ENCODE measurements at places on chromosomes 6 and 20. TPM values are rescaled to one million over a fixed set of nuclear protein-coding genes. Genes with fewer than 3 reads are reported as not detected.
A peak's percentile ranks its signal among the peaks of the same experiment; 100 is the strongest.

Gene IFT52
- 38.5 TPM for total RNA-seq

Gene RMND1
- total RNA-seq, result 24.4 TPM

Gene CPNE5
- total RNA-seq, result 7.9 TPM

Gene ZNF343
- 15.0 TPM for total RNA-seq

Gene TBX18
- 75.2 TPM for total RNA-seq

Gene SLC17A1
- total RNA-seq, result not detected

Gene CLDN20
- total RNA-seq, result not detected

Gene LBP
- total RNA-seq, result 7.8 TPM

DNA sequence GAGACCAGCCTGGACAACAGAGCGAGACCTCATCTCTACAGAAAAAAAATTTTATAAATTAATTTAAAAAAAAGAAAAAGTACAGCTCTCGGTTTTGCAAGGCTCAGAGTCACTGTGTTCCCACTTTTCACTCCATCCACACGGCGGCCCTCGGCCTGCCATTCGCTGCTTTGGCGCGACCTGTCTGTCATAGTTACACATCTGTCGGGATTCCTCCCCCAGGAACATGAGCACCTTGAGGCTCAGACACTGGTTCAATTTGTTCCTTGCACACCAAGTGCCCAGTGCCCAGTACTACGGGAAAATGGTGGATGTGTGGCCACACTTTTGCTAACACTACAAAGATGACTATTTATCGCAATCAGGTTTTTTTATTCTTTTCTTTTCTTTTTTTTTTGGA is 8.4 kb downstream of the CTSZ start:
- H3K27ac ChIP-seq, result no peak overlapping the region
- no peaks in the 10 kb centered on the region for H3K4me1 ChIP-seq

DNA sequence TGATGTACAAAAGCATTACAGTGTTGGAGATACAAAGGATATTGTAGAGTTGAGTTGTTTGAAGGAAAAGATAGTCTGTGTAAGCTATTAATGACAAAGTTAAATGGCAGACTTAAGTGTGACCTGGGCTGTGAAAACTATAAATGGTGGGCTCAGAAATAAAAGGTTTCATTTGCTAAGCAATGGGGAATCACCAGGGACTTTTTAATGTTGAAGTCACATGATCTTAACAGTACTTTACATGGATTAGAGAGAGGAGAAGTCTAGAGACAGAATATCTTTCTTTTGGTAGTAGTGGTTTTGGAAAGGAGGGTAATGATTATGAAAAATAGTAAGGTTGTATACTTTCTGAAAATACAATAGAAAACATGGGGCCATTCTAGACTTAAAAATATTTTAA is 67.1 kb downstream of the SCAF8 start:
- H3K36me3 ChIP-seq, result no peaks in the 10 kb centered on the region
- DNase-seq, result no peak
- no peaks in the 10 kb centered on the region for H3K27me3 ChIP-seq
- no peak overlapping the region for H3K4me3 ChIP-seq
- no peaks in the 10 kb centered on the region for H3K4me1 ChIP-seq

DNA sequence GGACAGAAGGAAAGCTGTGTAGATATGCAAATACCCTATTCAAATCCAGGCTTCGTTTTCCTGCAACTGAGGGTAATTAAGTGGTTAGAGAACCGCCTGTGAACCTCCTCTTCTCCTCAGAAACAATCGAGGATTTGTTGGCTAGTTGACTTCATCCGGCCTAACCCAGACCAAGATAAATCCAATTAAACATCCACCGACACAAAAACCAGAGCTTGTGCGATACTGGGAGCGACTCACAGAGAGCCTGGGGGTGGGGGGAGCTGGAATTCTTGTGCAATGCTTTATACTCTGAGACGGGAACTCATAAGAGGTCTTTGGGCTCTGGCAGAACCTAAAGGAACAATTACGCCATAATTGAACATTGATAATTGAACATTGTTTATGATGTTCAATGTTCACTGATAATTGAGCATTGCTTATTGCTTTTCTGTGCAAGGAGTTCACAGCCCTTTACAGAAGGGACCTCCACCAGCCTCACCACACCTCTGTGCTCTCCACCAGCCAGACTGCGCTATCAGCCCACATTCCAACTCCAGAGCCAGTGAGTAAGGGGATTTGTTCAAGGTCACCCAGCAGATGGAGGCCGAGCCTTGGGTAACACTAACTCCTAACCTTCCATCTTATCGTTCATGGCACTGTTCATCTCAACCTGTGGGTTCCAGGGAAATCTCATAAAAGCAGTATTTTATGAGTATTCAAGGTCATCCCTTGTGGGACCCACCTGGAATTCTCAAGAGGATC is 429.6 kb upstream of the JARID2 start:
- no peaks in the 10 kb centered on the region for H3K4me1 ChIP-seq
- no peak overlapping the region for H3K4me3 ChIP-seq
- no peaks in the 10 kb centered on the region for H3K27me3 ChIP-seq
- no peak for DNase-seq

GRCh38 chr6:221531-222349 is 70.5 kb upstream of the DUSP22 start:
- H3K36me3 ChIP-seq, result no peaks in the 10 kb centered on the region
- H3K27ac ChIP-seq, result no peak overlapping the region
- H3K4me1 ChIP-seq, result no peaks in the 10 kb centered on the region
- no peak for DNase-seq

DNA sequence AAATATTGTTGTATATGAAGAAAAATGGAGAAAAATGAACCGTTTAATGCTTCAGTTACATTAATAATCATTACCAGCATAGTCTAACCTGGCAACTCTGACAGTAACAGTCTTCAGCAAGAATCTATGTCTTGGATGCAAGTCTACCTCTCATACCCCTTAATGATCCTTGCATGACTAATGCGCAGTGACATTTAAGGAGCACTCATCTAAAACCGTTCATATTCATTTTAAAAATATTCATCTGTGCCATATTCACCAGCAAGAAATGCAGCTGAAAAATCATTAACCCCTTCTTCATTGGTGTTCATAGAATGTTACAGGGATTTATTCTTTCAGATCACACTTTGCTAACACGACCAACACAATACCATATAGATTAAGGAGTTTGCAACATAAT is 227.2 kb upstream of the ASCC3 start:
- H3K36me3 ChIP-seq, result no peaks in the 10 kb centered on the region
- no peaks in the 10 kb centered on the region for H3K4me1 ChIP-seq
- DNase-seq, result no peak
- no peak overlapping the region for H3K4me3 ChIP-seq
- H3K27ac ChIP-seq, result no peak overlapping the region
- no peaks in the 10 kb centered on the region for H3K27me3 ChIP-seq

- no peak overlapping the region for H3K4me3 ChIP-seq
- H3K36me3 ChIP-seq, result no peaks in the 10 kb centered on the region
- no peak overlapping the region for H3K27ac ChIP-seq
- H3K4me1 ChIP-seq, result no peaks in the 10 kb centered on the region
Observed at GRCh38 chr20:56762829-56763228, 133.7 kb downstream of the TFAP2C start.

DNA sequence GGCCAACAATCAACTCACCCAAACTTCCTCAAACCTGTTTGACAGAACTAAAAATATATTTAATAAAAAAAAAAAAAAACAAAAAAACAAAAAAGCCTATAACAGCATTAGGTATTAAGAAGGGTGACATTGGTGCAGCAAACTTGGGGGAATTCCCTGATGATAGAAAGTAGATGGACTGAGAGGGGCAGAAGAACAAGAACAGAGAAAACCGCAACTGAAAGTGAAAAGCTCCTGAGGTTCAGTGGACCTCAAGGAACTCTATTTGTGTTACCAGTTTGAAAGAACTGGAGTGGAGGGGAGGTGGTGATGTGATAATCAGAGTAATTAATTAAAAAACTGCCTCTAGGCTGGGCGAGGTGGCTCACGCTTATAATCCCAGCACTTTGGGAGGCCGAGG is 53.8 kb downstream of the MACROD2 start:
- H3K27ac ChIP-seq, result no peak overlapping the region
- no peaks in the 10 kb centered on the region for H3K4me1 ChIP-seq
- no peak for DNase-seq
- H3K27me3 ChIP-seq, result no peaks in the 10 kb centered on the region

DNA sequence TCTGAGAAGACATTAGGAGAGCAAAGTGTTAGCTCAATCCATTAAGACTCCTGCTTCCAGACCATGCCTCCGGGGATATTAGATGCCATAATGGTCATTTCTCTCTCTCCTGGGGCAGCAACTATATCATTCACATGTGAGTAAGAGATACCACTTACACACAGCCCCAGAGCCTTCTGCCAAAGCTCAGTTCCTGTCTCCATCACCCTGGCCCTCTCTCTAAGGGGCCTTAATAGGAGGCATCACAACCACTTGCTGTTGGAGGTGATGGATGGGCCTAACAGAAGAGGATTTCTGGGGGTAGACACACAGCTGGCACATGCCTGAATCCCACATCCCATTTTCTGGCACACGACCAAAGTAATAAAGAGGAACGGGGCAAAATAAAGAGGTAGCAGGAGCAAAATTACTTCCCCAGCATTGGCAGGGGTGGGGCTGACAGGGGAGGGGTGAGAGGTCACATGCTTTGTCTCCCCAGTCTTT is 34.0 kb upstream of the VSTM2L start:
- no peak for DNase-seq
- no peak overlapping the region for H3K4me3 ChIP-seq
- H3K27me3 ChIP-seq, result no peaks in the 10 kb centered on the region
- H3K27ac ChIP-seq, result no peak overlapping the region
- no peaks in the 10 kb centered on the region for H3K4me1 ChIP-seq
- H3K36me3 ChIP-seq, result no peaks in the 10 kb centered on the region

DNA sequence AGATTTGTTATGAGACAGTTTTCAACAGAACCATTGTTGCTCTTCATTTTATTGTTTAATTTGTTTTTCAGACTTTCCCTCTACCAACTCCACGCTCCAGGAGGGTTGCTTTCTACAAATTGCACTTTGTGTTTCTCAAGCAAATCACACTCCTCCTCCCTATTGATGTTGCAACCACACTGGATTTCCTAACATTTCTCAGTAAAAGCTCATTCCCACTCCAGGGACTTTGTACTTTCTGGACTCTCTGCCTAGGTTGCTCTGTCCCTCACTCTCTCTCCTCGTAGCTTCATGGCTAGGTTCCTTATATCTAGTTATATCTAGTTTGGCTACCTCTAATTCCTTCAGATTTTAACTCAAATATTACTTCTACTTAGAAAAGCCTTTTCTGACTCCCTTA is 20.3 kb downstream of the PGK2 start:
- H3K27me3 ChIP-seq, result no peaks in the 10 kb centered on the region
- H3K4me3 ChIP-seq, result no peak overlapping the region
- H3K27ac ChIP-seq, result no peak overlapping the region

DNA sequence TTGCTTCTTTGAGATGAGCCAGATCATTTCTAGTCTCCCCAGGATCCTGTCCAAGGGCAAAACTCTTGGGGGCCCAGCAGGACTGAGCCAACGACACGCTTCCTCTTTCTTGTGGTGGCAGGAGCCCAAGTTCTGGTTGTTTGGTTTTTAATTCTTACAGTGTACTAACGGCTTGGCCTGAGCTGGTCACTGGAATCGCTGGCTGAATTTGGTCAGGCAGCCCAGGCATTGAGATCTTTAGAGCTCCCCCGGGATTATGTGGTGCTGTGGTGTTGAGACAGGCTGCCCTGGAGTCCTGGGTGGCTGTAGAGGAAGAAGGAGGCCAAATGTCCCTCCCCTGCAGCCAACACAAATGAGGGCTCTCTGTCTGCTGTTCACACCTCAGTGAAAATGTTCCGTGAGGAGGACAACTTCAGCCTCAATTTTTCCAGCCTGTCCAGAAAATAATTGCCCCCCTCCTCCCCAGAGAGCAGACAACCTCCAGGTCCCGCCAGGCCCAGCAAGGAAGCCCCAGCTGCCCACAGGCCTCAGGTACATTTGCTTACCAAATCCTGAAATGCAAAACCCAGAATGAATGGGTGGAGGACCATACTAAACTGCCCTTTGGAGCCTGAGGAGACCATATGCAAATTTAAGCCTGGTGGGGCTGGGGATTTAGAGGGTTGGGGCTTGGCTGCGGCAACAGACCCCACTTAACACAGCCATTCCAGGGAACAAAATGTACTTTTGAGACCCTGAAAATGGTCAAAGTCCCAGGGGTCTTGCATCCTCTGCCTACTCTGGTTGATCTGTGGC is 23.6 kb downstream of the BNIP5 start:
- DNase-seq, result peak; percentile 71
- no peaks in the 10 kb centered on the region for H3K36me3 ChIP-seq
- H3K4me1 ChIP-seq, result no peaks in the 10 kb centered on the region
- peak overlapping the region; percentile 61 for H3K27ac ChIP-seq
- H3K4me3 ChIP-seq, result no peak overlapping the region

- H3K36me3 ChIP-seq, result no peaks in the 10 kb centered on the region
- no peak overlapping the region for H3K4me3 ChIP-seq
- no peak for DNase-seq
- H3K27ac ChIP-seq, result no peak overlapping the region
- no peaks in the 10 kb centered on the region for H3K4me1 ChIP-seq
- H3K27me3 ChIP-seq, result no peaks in the 10 kb centered on the region
Observed at GRCh38 chr20:4681991-4682401, 39.7 kb upstream of the PRND start.

DNA sequence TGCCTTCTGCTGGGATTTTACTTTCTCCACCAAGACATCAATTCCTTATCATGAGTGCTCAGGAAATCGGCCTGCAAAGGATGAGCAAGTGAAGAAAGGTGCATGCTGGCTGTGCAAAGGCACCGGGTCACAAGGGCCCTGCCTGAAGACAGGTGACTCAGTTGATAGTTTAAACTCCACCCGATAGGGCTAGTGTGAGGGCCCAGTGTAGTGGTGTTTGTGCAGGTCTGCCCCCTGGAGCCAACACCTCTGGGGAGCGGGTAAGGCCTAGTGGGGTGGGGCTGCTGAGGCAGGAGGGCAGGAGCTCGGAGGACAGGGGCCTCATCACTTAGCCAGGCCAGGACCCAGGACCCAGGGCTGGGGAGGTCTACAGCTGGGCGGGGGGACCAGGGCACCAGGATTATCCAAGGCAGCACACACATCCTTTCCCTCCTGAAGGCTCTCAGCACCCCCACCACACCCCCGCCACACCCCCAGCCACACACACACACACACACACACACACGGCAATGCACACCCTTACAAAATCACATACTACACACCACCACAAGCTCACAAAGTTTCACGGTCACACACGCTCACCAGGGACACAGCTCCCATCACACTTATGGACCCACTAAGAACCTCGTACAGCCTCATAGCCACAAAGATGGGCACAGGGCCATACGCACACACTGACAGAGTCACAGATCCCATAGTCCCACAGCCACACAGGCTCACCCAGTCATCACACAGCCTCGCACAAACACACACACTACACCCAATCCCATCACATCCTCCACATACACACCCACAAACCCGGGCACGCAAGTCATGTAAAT is 75.4 kb downstream of the GRM4 start:
- no peak overlapping the region for H3K4me3 ChIP-seq
- no peak overlapping the region for H3K27ac ChIP-seq
- no peaks in the 10 kb centered on the region for H3K27me3 ChIP-seq
- no peak for DNase-seq
